ENCODE measurements at places on chromosomes 5 and 9.

DNA sequence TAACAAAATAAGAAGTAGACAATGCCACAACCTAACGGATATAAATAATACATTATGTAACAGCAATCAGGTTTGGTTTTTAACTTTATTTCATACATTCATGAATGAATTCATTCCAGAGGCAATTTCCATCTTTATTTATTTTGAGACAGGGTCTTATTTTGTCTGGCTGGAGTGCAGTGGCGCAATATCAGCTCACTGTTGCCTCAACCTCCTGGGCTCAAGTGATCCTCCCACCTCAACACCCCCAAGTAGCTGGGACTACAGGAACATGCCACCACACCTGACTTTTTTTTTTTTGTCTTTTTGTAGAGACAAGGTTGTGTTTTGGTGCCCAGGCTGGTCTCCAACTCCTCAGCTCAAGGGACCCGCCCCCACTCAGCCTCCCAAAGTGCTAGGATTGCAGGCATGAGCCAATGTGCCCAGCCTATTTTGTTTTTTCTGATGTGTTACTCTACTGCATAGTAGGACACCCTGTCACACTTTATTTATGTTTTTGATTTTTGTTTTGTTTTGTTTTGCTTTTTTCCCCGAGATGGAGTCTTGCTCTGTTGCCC lies 26.3 kb upstream of the C5orf24 start:
- DNase-seq = no peak

DNA sequence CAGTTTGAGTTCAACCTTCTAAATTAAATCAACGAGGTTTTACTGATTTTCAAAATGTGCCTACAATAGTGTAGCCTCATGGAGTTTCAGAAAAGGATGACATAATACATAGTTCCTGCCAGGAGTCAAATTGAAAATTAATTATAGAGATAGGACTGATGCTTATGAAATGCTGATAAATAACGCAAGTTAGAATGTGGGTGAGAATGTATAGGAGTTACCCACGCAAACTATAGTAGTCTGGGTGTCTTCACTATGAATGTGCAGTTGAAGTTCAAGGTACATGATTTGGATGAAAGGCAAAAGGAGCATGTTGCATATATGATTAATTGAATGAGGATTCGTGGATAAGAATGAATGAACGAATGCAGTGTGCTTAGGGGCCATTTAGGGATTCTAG lies 95.7 kb downstream of the SV2C start:
- DNase-seq = no peak

- DNase-seq = no peak
Measured at GRCh38 chr9:6188466-6188865, 27.1 kb upstream of the IL33 start.

DNA sequence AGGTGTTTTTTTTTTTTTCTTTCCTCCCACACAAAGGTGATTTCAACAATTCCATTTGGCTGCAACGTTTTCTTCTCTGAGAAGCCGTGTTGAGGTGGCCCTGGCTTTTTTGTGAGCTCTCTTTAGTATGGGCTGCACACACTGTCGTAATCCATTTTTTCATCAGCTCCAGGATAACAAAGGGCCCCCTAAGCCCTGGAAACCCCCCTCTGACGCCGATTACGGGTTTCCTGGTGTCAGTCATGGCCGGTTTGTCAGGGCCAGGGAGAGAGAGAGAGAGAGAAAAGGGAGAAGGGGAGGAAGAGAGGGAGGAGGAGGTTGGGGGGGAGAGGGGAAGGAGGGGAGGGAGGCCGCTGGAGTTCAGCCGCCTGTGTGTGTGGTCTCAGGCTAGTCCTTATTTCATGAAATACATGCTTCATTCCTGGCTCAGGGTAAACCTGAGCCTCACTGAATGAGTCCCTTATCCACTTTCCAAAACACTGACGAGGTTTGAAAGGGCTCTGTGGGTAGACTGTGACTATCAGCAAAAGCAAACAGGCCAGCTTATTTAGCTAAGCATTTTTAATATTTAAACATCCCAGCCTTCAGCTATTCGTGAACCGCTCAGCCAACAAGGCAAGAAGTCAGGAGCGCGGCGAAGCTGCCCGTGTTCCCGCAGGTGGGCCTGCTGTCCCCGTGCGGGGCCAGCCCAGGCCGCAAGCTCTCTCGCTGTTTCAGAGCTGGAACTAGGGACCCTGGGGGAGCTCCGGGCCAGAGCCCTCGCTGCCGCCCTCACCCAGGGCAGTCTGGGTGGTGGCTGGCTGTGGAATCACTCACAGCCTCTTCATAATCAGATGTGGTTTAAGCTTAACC lies 172.8 kb downstream of the ERCC6L2 start:
- DNase-seq = peak; percentile 29

- DNase-seq = no peak
Measured at GRCh38 chr5:172918421-172919371, 40.5 kb upstream of the RPL26L1 start.

- DNase-seq = no peak
Measured at GRCh38 chr9:126496781-126497659, 116.7 kb upstream of the LMX1B start.

GRCh38 chr5:121053055-121053985 lies 589.2 kb downstream of the PRR16 start:
- DNase-seq = peak; percentile 53

- no peak for DNase-seq
Measured at GRCh38 chr5:17037751-17038150, 101.7 kb upstream of the MYO10 start.

- no peak for DNase-seq
Measured at GRCh38 chr5:22754155-22754554, 99.0 kb downstream of the CDH12 start.

- no peak for DNase-seq
Measured at GRCh38 chr9:15469406-15469805, 41.4 kb downstream of the PSIP1 start.

DNA sequence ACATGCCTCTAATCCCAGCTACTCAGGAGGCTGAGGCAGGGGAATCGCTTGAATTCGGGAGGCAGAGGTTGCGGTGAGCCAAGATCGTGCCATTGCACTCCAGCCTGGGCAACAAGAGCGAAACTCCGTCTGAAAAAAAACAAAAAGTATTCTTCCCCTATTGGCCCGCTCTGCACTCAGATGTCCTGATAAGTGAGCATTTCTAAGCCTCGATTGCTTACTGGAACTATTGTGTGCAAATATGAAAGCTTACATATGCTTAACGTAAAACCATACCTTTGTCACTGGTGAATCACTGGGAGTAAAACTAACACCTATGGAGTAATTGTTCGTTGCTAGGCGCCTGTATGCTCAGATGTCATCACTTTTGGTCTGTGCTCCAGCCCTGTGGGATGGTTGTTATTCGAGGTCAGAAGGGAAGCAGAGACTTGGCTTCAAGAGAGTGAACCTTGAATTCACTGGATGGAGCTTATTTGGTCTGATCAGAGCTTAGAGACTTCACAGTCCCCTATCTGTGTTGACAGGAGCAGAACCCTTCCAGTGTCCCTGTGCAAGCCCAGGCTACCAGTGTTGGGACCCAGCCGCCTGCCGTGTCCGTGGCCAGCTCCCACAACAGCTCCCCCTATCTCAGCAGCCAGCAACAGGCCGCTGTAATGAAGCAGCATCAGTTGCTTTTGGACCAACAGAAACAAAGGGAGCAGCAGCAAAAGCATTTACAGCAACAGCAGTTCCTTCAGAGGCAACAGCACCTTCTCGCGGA lies 25.3 kb upstream of the LTC4S start:
- DNase-seq = no peak

- DNase-seq = no peak
Measured at GRCh38 chr5:21212026-21212425, 1224.0 kb upstream of the CDH18 start.

GRCh38 chr9:93642961-93643360 lies 66.6 kb downstream of the PHF2 start:
- DNase-seq = peak; percentile 68

DNA sequence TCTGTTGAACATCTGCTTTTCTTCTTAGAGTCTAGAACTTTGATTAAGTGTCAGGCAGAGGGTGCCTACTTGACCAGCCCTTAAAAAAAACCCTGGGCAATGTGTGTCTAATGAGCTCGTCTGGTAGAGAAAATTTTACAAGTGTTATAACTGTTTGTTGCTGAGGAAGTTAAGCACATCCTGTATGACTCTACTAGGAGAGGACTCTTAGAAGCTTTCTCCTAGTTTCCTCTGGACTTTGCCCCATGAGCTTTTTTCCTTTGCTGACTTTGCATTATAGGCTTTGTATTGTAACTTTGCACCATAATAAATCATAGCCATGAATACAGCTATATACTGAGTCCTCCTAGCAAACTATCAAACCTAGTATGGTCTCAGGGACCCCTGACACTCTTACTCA lies 39.4 kb downstream of the GNG10 start:
- no peak for DNase-seq

DNA sequence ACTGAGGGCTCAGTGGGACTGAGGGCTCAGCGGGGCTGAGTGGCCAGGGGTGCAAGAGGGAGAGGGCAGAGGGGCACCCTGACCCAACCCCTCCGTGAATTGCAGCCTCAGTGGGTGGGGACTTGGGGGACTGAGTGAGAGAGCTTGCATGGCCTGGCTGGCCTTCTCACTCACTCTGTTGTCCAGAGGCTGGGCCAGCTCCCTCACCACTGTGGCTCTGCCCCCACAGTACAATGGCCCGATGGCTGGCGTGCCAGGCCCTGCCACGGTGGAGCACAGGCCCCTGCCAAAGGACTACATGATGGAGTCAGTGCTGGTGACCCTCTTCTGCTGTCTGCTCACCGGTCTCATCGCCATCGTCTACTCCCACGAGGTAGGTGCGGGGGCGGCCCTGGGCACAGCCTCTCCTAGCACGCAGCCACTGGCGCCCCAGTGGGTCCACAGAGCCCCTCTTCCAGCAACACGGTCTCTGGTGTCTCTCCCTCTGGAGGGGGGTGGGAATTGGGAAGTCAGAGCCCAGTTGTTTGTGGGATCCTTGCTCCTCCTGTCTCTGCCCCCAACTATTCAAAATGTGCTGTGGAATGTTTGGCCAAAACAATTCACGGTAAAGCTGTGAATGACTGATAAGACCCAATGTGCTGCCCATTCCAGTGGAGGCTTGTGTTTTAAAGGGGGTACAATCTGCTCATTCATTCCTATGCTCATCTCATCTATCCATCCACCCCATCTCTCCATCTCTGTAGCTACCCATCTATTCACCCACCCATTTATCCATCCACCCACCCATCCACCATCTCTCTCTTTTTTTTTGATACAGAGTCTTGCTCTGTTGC lies 10.7 kb downstream of the PRRT1B start:
- no peak for DNase-seq

- no peak for DNase-seq
Measured at GRCh38 chr5:150948539-150948938, 43.8 kb upstream of the ZNF300 start.

DNA sequence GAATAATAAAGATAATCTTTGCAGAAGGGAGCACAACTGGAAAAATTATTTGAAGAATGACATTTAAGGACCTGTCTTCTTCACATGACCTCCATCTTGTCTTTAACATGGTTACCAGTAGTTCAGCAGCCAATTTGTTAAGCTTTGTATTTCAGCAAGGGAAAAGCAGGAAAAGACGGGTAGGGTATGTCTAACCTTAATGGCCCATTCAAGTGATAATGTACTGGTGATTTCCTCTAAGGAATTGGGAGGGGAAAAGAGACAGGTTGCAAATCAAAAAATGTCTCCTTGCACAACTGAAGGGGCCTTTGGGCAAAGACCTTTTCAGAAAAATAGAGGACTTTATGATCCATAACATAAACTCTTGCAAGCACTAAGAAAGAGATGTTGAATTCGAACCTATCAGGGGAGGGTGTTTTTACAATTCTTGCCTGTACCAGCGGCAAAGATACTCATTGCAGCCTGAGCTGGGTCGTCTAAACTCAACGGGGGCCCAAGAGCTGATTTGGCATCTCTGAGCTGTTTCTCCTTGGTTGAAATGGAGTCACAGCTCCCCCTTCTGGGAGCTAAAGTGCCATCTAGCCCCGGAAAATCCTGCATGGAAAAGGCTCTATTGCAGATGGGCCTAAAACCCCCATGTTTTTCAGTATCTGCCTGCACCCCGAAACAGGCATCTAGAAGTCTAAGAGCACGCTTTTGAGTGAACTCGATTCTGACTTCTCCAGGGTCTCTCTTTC lies 3.8 kb downstream of the BRINP1 start:
- peak; percentile 24 for DNase-seq

DNA sequence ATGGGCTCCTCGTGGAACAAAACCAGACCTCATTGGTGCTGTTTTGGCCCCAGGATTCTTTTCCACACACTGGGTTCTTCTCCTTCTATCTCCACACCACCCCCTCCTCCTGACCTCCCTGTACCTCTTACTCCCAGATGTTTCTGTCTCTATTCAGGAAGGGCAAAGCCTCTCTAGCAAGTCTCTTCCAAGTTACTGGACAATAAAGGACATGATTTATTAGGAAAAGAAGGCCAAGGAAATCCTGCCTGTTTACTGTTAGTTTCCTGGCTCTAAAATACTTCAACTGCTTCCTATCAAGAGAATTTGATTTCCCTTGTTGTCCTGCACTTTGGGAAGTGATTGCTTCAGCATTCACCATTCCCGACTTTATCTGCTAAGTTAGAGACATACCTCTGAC lies 262.0 kb downstream of the SAXO1 start:
- no peak for DNase-seq

GRCh38 chr5:136538534-136538933 lies 173.2 kb upstream of the TRPC7 start:
- no peak for DNase-seq

DNA sequence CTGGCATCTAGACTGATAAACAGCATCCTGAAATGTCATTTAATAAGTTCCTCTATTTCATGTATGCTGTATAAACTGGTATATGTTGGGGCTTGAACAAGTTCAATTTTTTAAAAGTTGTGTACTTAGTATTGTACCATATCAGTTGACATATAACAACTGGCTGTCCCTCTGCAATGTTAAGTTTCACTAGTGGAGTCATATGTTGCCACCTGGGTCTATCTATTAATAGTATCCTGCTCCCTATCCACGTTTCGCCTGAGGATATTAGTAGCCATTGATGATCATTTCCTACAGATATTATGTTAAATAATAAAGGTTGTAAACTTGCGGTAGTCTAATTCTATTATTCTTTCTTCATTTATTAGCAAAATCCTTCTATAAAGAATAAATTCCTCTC lies 177.6 kb downstream of the RFX3 start:
- DNase-seq = no peak

GRCh38 chr5:5066276-5067186 lies 73.6 kb upstream of the ADAMTS16 start:
- peak; percentile 2 for DNase-seq

- peak; percentile 81 for DNase-seq
Measured at GRCh38 chr5:56172241-56172640, 60.9 kb downstream of the ANKRD55 start.

- DNase-seq = no peak
Measured at GRCh38 chr5:88021141-88021540, 247.5 kb downstream of the TMEM161B start.

GRCh38 chr5:169695919-169696490 lies 58.9 kb downstream of the DOCK2 start:
- DNase-seq = peak; percentile 98

DNA sequence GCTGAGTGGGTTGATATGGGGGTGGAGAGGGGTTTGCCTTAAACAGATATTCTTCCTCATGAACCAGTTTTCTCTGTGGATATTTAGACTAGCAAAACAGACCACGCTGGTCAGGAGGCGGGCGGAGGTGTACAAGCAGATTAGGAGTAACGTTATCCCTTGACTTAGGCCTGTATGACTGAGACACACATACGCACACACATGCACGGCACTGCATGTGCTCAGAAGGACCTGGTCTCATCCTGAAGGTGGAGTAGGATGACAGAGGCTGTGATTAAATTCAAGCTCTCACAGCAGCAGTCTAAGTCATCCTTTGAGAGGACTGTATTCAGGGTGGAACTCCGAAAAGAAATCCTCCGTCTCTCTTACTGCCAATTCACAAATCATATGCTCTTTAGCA lies 209.7 kb downstream of the DIRAS2 start:
- DNase-seq = peak; percentile 32

- DNase-seq = no peak
Measured at GRCh38 chr5:1511048-1511447, 12.7 kb downstream of the LPCAT1 start.
